DMS53 (cell line): ENCODE measurements at places on chromosomes 4 and X.

GRCh38 chr4:100566396-100566795 is 48.6 kb upstream of the EMCN start:
- no peak for DNase-seq

- DNase-seq, result peak; percentile 41
These were observed 229.9 kb downstream of the SOX3 start for GRCh38 chrX:140274811-140275525.

DNA sequence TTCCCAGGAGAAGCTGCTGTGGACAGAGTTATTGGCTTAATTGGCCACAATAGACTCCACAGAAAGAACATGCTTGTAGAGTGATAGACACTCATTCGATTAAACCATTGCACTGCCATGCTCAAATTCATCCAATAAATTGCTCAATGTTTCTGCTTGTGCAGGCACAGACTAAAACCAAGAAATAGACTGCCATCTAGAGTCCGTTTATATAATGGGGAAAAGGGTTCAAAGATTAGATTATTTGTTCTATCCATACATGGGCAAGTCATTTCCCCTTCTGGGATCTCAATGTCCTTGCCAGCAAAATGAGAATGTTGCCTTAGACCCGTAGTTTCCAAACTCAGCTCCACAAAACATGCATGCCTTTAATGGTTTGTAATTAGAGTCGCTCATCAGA is 8.7 kb downstream of the SMIM10 start:
- DNase-seq, result peak; percentile 69

GRCh38 chrX:132737743-132738142 is 220.7 kb downstream of the HS6ST2 start:
- peak; percentile 52 for DNase-seq

DNA sequence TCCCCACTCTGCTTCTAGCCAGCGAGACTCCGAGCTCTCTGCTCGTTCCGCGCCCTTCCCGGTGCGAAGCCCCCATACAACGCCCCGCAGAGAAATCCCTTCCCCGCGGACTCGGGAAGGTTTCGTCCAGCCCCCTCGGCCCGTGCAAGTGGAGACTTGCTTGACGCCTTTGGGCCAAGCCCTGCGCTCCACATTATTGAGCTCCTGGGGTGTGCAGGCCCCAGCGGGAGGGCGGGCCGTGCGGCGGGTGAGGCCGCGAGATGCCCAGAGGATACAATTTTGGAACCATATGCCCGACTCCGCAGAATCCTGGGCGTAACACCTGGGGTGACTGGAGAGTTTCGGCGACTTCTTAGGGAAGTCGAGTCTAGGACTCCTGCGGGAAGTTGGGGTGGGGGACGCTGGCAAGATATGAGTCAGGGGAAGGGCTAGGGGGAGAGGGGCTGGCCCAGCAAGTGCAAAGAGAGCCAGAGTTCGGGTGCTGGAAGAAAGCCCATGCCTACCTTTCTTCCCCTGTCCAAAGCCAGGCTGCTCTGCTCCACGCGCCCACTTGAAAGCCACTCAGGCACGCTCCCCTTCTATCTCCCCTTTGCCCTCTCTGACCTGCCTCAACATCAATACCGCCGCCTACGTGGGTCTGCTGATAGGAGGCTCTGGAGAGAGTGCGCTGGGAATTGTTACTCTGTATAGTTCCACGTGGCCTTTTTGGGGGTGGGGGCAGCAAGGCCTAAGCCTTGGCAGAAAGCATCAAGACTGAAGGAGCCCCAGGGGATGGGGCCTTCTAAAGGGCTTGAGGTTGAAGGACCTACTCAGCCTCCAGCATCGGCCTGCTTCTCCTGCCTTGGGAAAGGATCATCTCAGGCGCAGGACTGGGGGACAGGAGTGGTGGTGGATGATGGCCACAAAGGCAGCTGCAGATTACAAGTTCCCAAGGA is 1.2 kb upstream of the ELF4 start:
- peak; percentile 64 for DNase-seq

DNA sequence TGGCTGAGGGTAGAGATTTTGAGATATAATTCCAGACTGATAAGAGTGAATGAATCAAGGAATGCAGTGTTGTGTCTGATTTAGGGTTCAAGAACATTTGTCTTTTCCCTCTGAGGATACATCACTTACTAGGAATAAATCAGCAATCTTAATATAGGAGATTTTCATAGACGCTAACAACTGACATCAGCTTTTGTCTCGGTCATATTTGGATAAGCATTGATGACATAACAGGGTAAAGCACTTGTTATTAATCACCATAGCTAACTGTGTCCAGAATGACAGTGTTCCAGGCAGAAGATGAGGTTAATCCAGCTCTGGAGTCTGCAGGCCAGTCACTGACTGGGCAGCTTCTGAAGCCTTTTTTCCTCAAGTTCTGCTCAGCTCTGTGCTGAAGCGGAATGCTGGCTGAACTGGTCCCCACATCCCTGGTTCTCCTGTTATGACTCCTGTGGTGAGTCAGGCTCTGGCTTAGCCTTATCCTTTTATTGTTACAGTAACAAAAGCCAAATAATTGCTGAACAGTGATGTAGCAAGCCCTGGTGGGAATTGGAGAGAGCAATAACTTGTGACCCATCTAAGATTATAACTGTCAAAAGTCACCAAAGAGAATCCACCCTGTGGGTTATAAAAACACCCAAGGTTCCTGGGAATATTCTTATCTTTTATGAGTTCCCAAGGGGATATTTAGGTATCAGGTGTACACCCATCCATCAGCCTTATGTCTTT is 41.8 kb downstream of the FNIP2 start:
- peak; percentile 36 for DNase-seq

GRCh38 chr4:85697854-85698253 is 222.9 kb downstream of the ARHGAP24 start:
- DNase-seq, result no peak

GRCh38 chr4:147733716-147734344 is 1.9 kb downstream of the ARHGAP10 start:
- DNase-seq, result no peak

GRCh38 chrX:106588801-106589200 is 23.0 kb upstream of the RADX start:
- no peak for DNase-seq

GRCh38 chrX:133473451-133473850 is 58.2 kb upstream of the GPC4 start:
- DNase-seq, result no peak

DNA sequence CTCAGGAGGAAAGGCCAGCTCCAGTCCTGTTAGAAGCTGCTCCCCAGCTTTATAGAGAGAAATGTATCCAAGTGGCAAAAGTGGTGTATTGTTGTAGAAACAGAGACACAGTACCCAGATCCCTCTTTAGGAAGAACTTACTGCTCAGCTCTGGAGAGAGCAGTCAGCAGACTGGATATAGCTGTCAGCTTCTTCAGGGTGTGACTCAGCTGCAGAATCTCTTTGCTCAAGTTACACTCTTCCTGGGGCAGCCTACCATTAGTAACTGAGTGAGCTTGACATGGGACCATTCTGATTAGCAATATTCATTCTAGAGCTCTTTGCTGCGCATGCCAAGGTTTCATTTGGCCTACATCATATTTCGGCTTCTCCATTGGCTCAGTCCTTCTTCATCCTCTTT is 40.5 kb downstream of the ATP1B4 start:
- no peak for DNase-seq

DNA sequence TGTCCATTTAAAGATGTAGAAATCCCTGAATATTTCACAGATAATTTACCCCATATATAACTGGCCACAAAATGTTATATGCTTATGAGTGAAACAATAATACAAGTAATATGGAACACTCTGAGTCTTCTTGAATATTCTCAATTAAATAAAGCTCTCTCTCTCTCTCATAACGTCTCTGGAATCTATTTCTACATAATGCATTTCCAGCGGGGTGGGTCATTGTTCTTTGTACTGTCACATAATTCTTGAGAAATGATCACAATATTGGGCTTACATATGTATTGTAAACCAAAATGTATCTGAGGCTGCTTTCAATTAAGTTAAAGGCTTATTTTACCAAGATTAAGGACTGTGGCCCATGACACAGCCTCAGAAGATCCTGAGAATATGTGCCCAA is 596.3 kb downstream of the FAT4 start:
- no peak for DNase-seq

- peak; percentile 87 for DNase-seq
These were observed 18.2 kb upstream of the ABLIM2 start for GRCh38 chr4:8176547-8177399.

GRCh38 chr4:165813606-165814005 is 59.4 kb upstream of the TLL1 start:
- DNase-seq, result no peak

GRCh38 chr4:57070461-57070860 is 39.7 kb downstream of the IGFBP7 start:
- DNase-seq, result no peak

- no peak for DNase-seq
These were observed 217.5 kb downstream of the BANK1 start for GRCh38 chr4:102007959-102008425.

- DNase-seq, result peak; percentile 60
These were observed 6.0 kb downstream of the RASGEF1B start for GRCh38 chr4:81465406-81466340.

DNA sequence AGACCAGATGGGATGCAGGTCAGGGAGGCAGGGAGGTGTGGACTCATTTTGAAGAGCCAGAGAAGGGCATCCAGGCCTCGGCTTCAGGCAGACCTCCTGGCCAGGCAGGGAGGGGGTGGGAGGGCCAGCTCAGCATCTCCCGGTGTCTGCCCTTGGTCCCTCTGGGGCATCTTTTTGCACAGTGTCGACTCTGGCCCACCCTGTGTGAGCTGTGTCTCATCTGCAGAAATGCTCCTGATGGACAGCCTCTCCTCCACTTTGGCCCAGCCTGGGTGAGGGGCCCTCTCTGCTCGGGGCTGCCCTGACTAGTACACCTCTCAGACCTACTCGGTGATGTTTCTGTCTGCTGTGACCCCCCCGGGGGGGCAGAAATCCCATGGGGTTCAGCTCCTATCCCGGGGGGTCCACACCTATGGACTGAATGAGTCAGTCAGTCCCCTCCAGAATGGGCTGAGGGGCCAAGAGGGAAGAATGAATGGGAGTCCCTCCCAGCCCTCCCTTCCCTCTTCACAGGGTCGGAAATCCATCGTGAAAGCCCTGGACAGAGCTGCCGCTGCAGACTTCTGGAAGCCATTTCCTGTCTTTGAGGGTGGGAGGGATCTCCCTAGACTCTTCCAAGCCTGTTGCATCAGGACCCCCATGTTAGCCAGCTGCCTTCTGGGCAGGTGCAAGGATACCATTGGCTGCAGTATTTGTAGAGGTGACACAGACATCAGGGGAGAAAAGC is 196.7 kb upstream of the PSAPL1 start:
- no peak for DNase-seq

GRCh38 chr4:104986306-104986705 is 160.4 kb upstream of the TET2 start:
- DNase-seq, result no peak

- peak; percentile 80 for DNase-seq
These were observed 126.0 kb upstream of the CXorf66 start for GRCh38 chrX:140091125-140091886.

GRCh38 chrX:54223581-54223980 is 40.5 kb upstream of the FAM120C start:
- DNase-seq, result no peak

GRCh38 chr4:10343656-10344055 is 113.6 kb downstream of the ZNF518B start:
- no peak for DNase-seq

- DNase-seq, result peak; percentile 72
These were observed 22.9 kb upstream of the SGMS2 start for GRCh38 chr4:107801766-107802211.

DNA sequence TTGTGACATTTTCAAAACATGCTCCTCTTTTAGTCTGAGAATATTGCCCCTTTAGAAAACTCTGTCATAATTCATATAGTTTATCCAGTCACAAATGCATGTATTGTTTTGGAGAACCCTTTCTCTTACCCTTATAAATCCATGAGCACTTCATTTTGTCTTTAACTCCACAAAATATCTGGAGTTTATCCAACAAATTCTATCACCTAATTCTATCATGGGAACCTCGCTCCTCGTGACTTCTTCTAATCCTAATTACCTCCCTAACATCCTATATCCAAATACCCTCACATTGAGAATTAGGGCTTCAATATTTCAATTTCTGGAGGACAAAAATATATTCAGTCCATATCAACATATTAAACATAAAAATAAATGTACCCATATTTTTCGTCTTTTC is 1565.9 kb downstream of the ARAP2 start:
- DNase-seq, result no peak
